ENCODE measurements at places on chromosomes 12 and 14. TPM values are rescaled to one million over a fixed set of nuclear protein-coding genes. Genes with fewer than 3 reads are reported as not detected.
A peak's percentile ranks its signal among the peaks of the same experiment; 100 is the strongest.

GRCh38 chr14:102120888-102121287 is 18.8 kb upstream of the WDR20 start:
- DNase-seq, result no peak

DNA sequence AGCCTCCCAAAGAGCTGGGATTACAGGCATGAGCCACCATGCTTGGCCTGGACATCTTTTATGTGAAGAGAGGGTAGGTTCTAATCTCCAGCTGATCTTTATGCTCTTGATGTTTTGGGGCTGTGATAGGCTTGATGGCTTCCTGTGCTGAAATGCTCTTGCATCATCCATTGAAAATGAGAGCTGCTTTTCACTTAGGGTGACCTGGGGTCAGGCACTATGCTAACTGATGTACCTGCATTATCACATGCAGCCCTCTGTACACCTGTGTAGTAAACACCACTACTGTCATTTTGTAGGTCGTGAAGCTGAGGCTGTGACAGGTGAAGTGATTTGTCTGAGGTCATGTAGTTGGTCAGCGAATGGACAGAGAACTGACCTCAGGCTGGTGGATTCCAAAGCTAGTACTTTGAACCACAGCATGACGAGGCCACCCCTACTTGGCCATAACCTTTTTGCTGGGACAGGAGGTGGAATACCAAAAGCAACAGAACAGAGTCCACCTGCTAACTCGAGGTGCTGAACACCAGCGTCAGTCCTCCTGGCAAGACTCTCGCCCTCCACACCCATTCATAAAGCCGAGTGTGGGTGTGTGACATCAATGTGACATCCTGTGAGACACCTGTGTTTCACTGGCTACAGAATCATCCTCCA is 69.1 kb downstream of the C12orf75 start:
- DNase-seq, result no peak

DNA sequence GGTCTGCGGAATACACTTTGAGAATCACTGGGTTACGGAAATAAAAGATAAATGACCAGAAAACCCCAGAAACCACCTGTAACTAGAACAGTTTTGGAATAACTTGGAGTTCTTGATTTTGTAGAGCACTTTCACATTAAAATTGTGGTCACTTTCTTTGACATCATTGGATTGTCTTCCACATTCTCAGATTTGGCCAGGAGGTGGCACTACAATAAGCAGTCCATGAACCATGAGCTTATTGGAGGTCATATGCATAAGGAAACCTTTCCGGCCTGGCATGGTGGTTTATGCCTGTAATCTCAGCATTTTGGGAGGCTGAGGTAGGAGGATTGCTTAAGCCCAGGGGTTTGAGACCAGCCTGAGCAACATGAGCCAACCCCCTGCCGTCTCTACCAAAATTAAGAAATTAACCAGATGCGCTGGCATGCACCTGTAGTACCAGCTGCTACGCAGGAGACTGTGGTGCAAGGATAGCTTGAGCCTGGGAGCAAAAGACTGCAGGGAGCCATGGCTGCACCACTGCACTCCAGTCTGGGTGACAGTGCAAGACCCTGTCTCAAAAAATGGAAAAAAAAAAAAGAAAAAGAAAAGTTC is 107.7 kb upstream of the CAND1 start:
- DNase-seq, result peak; percentile 64

GRCh38 chr14:23122086-23122485 is 3.0 kb upstream of the CEBPE start:
- DNase-seq, result no peak

The GPR135 gene
- 8.8 TPM for total RNA-seq

The TGM1 gene
- total RNA-seq, result 1.2 TPM

The GYS2 gene
- total RNA-seq, result not detected

The SLC7A8 gene
- total RNA-seq, result 48.1 TPM

All from Peyer's patch (tissue), 4 donors.